ENCODE measurements at places on chromosomes 1 and 21. TPM values are rescaled to one million over a fixed set of nuclear protein-coding genes. Genes with fewer than 3 reads are reported as not detected.

Gene VAV3
- total RNA-seq: 6.9 TPM

Gene GJA4
- not detected for total RNA-seq

Gene S100A12
- not detected for total RNA-seq

Gene RAB25
- total RNA-seq: 0.50 TPM

Gene AJAP1
- not detected for total RNA-seq

Gene NDUFV3
- total RNA-seq: 28.1 TPM

Gene SIM2
- not detected for total RNA-seq

Gene SPATA45
- total RNA-seq: not detected

Gene S100A4
- total RNA-seq: 665 TPM

Gene ARHGEF10L
- not detected for total RNA-seq

Gene USH2A
- total RNA-seq: not detected

Gene IL10
- total RNA-seq: not detected

DNA sequence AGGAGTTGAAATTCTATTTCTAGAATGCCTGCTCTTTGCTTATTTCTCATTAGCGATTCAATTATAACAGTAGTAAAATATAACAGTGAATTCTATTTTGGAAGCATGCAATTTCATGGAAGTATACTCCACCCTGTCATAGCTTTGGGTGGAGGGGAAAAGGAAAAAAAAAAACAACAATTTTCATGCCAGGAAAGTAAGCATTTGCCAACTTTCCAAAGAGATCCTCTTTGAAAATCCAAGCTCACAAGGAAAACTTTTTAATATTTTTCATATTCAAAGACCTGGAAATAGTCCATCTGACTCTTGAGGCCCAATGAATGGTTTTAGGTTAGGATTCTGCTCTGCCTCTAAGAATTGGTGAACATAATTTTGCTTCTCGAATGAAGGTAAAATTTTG is 134.5 kb downstream of the PTPN14 start:
- no peak for DNase-seq

DNA sequence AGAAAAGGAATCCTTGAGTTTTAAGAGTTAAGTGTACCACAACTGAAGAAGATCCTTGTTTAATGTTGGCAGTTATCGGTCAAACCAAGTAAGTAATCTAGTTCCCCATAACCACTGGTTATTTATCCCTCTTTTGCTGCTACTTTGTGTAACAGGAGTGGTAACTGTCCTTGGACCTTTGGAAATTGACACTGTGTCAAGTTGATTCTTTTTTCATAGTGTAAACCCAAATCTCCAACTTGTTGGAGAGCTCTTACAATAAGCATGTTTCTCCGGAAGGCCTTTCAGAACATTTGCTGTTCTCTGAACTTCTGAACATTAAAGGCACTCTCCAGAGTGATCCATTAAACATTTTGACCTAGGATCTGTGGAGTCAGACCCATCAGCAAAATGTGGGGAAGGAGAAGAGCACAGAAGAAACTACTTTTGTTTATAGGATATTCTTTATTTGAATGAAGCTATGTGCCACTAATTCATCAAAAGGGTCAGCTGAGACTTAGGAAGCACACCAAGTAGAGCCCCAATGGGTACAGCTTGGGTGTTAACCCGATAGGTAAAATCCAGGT is 3.9 kb downstream of the AHCYL1 start:
- no peak for DNase-seq

- DNase-seq: no peak
These were observed 1.8 kb upstream of the TBX15 start for GRCh38 chr1:118989878-118990378.

GRCh38 chr1:150164779-150165178 is 15.1 kb downstream of the PLEKHO1 start:
- DNase-seq: no peak

DNA sequence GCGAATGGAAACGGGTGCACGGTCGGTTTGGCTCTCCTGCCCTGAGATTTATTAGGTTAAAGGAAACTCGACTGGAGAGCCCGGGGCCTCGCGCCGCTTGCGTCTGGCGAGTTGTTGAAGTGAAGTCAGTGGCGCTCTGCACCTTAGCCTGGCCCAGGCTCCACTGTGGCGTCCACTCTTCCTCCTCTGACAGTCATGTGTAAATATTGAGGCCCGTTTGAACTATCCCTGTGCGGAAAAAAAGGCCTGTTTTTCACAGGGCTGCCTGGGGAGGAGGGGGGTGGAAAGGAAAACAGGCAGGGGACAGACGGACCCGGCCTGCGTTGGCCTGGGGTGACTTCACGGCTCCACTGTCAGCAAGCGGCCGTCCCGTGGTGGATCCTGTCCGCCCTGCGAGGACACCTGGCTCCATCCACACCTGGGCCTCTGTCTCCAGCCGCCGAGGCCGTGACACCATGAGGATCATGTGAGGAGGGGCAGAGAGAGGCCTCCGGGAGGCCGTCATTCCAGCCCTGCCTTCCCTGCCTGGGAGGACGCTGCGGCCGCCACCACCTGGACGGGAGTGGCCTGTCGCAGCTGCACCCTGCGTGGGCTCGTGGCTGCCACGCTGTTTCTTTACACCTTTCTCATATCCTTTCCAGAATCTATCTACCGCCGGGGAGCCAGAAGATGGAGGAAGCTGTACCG is 59.8 kb downstream of the FAAP20 start:
- no peak for DNase-seq

- DNase-seq: no peak
These were observed 45.0 kb downstream of the XCL1 start for GRCh38 chr1:168621356-168621755.

DNA sequence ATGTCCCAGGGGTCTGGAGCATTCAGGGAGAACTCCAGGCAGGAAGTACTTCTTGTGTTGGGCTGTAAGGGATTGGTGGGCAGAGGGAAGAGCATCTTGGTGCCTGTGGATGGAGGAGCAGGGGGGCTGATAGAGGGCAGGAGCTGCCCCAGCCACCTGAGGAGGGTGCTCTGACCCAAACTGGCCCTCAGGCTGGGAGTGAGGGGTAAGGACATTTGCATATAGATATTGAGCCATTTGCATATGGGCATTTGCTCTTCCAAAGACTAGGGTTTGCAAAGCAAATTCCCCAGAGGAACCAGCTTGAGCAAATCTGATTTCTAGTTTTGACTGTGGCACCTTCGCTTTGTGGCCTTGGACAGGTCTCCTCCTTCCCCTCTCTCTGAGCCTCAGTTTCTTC is 18.2 kb downstream of the ZNF362 start:
- DNase-seq: no peak

DNA sequence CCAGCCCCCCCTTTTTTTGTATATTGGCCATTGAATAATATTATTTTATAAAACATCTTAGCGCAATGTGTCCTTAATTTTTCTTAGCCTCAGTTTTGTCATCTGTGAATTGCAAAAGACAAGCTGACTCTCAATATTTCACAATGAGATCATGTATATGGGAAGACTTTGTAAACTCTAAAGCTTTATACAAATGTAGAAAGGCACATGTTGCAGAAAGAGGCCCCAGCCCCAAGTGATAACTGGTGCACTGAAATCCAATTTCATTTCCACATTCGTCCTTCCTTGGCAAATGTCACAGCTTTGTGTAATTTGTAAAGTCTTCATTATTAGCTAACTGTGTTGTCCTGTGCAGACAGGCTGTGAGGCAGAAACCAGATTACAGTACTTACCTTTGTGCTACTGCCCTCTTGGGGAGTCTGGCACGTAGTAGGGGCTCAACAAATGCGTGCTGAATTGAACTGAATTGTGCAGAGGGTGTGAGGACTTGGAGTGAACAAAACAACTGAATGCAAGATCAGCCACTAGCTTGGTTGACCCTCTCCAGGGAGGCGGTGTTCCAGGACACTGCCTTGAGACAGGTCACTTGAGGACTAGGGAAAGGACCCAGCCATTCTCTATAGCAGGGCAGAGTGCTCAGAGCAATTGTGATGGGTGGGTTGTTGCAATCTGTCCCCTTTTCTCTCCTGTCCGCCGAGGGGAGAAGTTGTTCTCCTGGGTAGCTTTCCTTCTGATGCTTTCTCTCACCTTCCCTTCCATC is 74.6 kb downstream of the LMO4 start:
- DNase-seq: no peak

DNA sequence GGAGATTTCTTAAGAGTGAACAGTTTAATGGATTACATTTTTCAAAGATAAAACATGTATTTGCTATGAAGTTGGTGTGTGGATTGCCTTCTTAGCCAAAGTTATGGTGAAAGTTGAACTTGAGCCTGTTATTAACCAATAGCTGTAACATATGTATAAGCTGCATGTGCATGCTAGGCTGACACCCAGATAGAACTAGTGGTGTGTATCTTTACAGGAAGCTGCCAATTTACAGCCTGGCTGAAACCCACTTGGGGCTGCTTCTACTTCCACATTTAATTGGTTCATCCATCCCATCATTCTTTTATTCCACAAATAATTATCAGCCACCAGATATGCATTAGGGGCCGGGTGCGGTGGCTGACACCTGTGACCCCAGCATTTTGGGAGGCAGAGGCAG is 3.3 kb downstream of the PLA2G5 start:
- DNase-seq: no peak

DNA sequence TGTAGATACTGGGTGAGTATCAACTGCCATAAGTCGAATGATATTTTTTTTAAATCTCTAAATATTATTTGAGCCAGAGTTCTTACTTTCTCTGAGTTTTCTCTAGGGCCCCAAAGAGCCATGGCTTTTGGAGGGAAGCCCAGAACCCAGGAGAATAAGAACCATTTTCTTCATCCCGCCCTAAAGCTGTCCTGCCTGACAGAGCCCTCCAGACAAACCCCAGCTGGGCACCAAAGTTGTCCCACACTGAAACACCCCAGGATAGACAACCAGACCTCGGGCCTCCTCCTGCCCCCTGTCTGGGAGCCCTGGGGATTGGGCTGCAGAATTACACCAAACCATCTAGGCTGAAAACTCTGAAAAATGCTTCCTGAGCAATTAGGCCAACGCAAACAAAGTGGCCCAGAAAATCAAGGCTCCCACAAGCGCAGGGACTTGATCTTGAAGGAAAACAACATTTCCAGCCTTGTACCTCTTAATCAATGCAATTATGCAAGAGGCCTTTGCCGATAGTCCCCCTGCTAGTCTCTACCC is 113.1 kb downstream of the RRAGC start:
- DNase-seq: no peak

GRCh38 chr21:14454016-14455009 is 71.4 kb upstream of the HSPA13 start:
- no peak for DNase-seq

GRCh38 chr1:190564117-190564516 is 86.5 kb upstream of the BRINP3 start:
- no peak for DNase-seq

DNA sequence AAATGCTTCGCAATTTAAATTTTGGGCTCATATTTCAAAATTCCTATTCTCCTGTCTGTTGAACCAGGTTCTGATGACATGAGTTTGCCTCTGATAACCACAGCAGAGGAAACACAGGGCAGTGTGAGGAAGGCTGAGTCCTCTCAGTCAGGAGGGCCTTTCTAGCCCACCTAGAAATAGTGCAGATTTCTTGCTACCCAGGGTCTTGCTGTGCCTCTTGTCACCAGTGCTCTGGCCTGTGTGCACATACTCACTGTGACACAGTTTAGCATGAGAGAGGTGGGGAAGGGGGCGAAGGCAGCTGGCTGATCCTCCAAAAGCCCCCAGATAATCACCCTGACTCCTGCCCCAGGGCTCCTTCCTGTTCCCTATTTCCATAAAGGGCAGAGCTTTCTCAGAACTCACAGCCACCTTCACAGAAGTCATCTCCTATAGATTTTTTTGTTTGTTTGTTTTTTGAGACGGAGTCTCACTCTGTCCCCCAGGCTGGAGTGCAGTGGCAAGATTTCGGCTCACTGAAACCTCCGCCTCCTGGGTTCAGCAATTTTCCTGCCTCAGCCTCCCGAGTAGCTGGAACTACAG is 23.7 kb downstream of the ERRFI1 start:
- DNase-seq: no peak

DNA sequence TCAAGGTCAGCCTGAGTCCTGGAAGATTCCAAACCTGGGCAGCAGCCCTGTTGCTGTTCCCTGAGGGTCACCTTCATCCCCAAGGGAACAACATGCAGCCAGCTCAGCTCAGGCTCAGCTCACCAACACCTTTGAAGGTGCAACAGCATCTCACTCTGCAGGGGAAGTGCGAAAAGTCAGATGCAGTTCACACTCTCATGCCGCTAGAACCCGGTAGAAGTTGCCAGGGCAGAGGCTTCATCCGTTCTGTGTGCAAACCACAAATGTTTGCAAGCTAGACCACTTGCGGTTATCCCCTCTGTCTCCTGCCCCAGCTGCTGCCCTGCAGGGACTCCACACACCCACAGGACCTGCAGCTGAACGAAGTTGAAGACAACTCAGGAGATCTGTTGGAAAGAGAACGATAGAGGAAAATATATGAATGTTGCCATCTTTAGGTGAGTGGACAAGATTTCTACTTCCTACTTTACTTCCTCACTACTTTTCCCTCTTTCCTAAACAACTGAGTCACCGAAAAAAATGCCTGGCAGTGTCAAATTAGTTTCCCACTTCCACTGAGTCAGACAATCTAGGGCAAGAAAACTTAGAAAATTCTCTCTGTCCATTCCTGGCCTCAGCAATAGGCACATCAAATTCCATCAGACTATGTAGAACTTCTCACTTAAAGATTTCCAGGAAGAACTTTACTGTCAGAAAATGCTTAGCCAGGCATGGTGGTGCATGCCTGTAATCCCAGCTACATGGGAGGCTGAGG is 1.8 kb upstream of the FCRL6 start:
- DNase-seq: peak; percentile 65

DNA sequence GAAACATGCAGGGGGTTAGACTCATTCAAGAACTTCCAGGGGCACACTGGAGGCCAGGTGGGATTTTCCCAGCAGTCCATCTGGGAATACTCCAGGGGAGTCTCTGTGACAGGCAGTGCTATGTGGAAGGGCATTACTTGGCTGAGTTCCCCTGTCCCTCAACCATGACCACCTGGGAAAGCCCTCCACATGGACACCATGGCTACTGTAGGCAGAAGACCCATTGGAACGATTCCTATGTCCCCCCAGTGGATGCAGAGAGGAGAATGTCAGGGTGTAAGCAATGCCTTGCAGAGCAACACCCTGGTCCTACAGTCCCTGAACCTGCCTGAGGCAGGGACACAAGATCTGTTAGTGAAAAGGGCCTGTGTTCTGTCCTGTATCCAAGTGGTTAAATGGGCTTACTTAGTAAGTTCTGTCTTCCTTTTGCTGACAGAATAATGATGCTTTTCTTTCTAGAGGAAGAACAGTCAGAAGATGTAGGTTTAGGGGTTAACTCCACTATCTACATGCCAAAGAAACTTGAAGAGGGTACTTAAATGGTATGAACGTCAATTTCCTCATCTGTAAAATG is 13.4 kb downstream of the SLAMF1 start:
- DNase-seq: no peak

Measured in activated CD8-positive, alpha-beta T cell treated with anti-CD3 and anti-CD28 coated beads, Interleukin-2, amount 10 ng/mL, durations not matched to agents 7 days and 5 days (primary cell).